ENCODE measurements at places on chromosomes 6 and 20.
A peak's percentile ranks its signal among the peaks of the same experiment; 100 is the strongest.

DNA sequence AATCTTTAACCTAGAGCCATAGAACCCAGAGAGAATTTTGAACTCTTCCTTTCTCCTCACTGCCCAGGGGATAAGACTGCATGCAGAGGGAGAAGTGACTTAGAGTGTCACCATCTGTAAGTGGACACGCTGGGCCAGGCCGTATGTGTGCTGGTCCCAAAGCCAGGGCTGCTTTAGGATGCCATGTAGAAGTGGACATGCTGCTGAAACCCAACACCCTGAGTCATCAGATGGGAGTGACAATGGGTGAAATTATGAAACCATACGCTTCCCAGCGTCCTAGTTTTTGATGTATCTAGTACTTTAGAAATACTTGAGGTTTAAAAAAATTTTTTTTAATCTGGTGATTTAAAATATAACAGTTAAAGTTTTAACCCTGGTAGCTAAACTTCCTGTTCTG, 191.1 kb downstream of the FNDC1 start:
- DNase-seq, result no peak

GRCh38 chr20:5260889-5261288, 55.9 kb downstream of the PROKR2 start:
- DNase-seq, result no peak

GRCh38 chr6:5904532-5904931, 102.2 kb downstream of the NRN1 start:
- DNase-seq, result no peak

GRCh38 chr6:13712599-13712898, 914 bp upstream of the RANBP9 start:
- DNase-seq, result no peak

GRCh38 chr6:160735523-160735922, 33.5 kb downstream of the PLG start:
- DNase-seq, result no peak

GRCh38 chr6:52546192-52546591, 30.7 kb downstream of the TRAM2 start:
- DNase-seq, result no peak

GRCh38 chr6:56850626-56851025, 104.3 kb upstream of the BEND6 start:
- DNase-seq, result no peak

- DNase-seq, result no peak
These were observed 438.0 kb upstream of the IMPG1 start for GRCh38 chr6:76510489-76510888.

DNA sequence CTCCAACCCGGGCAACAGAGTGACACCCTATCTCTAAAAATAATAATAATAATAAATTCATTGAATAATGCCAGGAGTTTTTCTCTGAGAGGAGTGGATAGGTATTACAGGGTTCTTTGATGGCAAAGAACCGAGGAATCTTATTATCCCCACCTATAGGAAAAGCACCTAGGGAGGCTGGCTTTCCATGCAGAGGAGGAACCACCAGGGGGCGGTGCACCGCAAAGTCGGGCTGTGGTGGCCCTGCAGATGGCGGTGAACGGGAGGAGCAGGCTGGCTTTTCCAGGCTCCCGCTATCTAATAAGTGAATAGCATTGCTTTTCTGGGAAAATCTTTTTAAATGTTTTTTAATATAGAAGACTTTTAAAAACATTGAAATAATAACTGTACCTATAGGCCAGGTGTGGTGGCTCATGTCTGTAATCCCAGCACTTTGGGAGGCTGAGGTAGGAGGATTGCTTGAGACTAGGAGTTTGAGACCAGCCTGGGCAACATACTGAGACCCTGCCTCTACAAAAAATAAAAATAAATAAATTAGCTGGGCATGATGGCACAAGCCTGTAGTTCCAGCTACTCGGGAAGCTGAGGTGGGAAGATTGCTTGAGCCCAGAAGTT, 864.2 kb downstream of the KIF16B start:
- peak; percentile 1 for DNase-seq

- DNase-seq, result no peak
These were observed 159.1 kb downstream of the SOBP start for GRCh38 chr6:107648983-107649382.

DNA sequence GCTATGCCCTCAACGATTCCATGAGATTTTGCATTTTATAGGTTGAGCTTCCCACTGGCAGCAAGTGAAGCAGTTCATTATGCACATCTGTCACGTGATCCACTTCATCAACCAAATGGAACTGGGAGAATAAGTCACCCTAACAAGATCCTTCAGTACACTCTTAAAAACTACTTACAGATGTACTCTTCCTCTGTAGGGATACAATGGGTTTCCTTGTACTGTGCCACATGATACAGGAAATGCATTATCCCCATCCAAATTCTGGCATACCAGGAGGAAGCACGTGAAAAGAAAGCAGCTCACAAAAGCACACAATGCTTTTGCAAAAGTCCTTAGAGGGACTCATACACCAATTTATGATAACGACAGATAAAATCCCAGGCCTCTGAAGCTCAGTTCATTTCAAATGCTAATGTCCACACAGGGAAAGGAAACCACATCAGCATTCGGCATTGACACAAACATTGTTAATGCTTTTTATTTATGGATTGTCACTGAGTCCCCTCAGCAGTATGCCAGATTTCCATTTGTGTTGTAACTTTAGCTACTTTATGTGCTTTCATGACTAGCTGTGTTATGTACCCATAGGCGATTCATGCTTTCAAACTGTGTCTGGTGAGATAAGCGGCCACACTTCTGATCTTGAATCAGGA, 58.1 kb upstream of the REV3L start:
- DNase-seq, result no peak

DNA sequence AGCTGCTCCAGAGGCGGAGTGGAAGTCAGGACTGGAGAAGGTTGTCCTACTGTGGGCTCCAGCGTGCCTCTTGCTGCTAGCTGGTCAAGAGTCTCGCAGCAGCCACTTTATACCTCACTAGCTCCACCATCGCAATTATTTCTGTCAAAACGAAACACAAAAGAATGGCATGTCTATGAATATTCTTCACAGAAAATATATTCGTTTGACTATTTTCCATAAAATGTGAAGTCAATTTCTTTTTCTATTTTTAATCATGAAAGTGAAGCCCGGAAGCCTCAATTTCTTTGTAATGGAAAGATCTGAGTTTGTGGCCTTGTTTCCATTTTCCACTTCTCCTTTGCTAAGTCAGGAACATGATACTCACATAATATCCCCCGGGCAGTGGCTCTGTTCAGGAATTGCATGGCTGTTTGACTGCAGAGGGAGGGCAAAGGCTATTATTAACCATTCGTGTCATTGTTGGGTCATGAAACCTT, 51.7 kb downstream of the DTD1 start:
- no peak for DNase-seq

DNA sequence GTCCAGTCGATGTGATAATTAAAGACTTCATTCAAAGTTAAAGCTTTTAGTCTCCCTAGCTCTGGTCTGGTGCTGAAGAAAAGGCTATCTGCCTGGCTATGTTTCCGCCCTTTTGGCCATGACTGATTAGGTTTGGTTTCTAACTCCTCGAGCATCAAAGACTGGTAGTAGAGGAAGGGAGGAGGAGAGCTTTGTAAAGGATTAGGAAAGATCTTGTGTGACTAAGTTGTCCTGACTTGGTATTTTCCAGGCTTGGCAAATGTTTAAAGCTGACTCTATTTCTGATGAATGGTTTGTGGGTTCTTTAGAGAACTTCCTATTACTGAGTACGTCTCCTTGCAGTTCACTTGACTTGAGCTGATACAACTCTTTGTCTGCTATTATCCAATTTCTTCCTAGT, 312.9 kb downstream of the GJA1 start:
- DNase-seq, result no peak

DNA sequence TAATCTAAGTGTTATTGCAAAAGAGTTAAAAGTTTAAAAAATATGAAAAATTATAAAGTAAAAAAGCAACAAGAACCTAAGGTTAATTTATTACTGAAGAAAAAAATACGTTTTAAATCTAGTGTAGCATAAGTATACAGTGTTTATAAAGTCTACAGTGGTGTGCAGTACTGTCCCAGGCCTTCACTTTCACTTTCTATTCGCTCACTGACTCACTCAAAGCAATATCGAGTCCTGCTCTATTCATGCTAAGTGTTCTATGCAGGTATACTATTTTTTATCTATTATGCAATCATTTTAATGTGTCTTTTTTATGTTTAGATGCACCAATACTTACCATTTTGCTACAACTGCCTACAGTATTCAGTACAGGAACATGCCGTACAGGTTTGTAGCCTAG, 113.0 kb downstream of the MANEA start:
- no peak for DNase-seq

- DNase-seq, result no peak
These were observed 162.7 kb downstream of the GRM4 start for GRCh38 chr6:33983109-33983716.

DNA sequence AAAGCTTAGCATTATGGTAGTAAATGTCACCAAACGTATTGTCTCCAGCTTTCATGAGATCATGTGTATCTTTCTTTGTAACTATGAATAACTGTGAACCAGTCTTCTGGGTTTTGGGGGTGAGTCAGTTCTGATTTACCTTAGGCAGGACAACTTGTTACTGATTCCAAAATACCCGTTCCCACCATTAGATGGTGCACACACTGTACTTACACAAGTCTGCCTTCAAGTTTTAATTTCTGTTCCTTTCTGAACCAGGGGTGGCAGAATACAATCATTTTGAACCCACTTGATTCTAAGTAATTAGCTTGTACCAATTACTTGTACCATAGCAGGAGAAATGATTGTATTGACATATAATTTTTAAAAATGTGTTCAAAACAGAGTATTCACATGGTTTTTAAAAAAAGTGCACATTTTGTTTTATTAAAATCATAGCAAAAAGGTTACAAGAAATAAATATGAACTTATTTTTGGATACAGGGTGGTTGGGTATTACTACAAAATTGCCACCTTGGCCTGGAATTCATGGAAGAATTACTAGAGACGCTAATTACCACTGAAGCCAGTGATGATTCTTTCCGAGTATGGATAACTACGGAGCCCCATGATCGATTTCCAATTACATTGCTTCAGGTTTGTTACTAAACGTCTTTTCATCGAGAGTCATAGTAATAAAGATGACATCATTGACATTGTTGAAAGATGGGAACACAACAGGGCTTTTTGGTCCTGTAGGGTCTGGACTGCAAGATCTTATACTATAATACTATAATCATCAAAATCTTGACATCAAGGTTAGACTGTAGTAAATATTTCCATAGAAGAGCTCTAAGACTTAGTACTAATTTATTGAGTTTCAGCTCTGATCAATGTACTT, 75.2 kb upstream of the GLP1R start:
- no peak for DNase-seq

GRCh38 chr20:6663751-6664388, 103.6 kb upstream of the BMP2 start:
- DNase-seq, result no peak

DNA sequence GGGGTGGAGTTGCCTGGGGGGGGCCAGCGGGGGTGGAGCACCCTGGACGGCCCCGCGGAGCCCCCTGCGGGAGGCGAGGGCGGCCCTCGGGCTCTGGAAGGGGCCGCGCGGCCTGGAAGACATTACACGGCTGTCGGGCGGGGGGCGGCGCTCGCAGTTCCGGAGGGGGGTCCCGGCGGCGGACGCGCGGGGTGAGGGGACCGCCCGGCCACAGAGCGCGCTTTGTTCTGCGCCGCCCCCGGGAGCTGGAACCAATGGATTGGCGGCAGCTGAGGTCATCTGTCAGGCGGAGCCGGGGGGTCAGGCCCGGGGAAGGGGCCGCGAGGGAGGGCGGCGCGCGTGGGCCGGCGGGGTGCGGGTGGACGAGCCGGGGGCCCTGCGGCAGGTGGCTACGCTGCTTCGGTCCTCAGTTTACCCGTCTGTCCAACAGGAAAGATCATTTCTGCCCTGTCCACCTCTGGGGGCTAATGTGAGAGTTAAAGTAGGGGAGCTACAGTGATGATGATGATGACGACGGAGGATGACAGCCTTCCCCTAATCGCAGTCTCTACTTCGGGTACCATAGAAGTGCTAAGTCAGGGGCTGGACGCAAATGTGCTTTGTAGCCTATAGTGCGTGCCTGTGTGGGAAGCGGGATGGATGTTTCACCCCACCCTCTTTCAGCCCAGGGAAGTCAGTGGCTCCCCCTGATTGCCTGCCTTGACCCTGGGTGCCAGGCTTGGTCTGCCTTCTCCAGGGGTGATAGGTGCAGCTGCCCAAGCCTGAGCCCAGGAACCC, 10.4 kb downstream of the SRXN1 start:
- DNase-seq, result no peak

- no peak for DNase-seq
These were observed 28.2 kb downstream of the ESF1 start for GRCh38 chr20:13756551-13756950.

- DNase-seq, result no peak
These were observed 49.5 kb upstream of the TFAP2D start for GRCh38 chr6:50663806-50664205.

DNA sequence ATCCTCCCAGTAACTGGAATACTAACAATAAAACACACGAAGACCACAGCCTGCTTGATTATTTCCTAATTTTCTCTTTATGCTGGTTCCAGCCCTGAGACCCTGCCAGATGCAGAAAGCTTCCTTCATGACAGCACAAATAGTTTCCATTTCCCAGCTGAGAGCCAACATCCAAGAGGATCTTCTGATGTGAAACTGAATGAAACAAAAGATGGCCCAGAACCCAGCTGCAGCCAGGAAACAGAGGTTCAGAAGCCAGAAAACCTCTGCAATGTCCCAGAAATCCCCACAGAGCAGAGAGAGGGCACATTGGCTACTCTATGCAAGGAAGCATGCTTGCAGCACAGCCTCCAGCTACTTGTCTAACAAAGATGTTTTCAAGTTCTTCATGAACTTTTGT, 61.8 kb upstream of the PLEKHG1 start:
- DNase-seq, result no peak

- DNase-seq, result no peak
These were observed 64.6 kb upstream of the OGFRL1 start for GRCh38 chr6:71224011-71224410.

- no peak for DNase-seq
These were observed 696.7 kb downstream of the RNF144B start for GRCh38 chr6:19083801-19084200.

DNA sequence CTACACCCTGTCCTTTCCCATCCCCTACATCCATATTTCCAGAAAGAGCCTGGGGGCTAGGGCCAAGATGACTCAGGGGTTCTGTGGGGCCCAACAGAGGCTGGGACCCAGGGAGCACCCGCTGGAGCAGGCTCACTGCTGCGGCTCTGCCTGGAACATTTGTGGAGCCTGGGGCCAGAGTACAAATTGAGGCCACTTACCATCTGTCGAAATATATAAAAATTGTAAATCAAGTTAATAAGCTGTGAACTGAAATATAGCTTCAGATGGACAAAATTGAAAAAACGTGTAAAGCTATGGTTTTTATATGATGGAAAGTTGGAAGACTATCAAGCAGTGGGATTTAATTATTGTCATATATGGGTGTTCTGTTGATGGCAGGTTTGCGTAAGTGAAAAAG, 82.9 kb upstream of the ATXN1 start:
- no peak for DNase-seq

GRCh38 chr6:26595669-26596269, 984 bp upstream of the ABT1 start:
- DNase-seq, result peak; percentile 86

- DNase-seq, result no peak
These were observed 15.7 kb downstream of the BMP7 start for GRCh38 chr20:57250607-57251343.

- DNase-seq, result no peak
These were observed 90.1 kb upstream of the EDN1 start for GRCh38 chr6:12200015-12200564.

GRCh38 chr6:134432036-134432435, 114.1 kb upstream of the SGK1 start:
- no peak for DNase-seq

GRCh38 chr6:123518441-123519188, 118.1 kb downstream of the TRDN start:
- no peak for DNase-seq

Measured in stimulated activated CD4-positive, alpha-beta T cell treated with anti-CD3 and anti-CD28 coated beads, Interleukin-1b, Interleukin-23, amount 100 ng/mL, for 1 hour (primary cell).